Fibroblast of mammary gland (primary cell): ENCODE measurements at places on chromosomes 4 and X.

GRCh38 chr4:96175871-96176270 lies 336.0 kb downstream of the PDHA2 start:
- no peak for DNase-seq

GRCh38 chrX:155923200-155923599 lies 42.1 kb downstream of the VAMP7 start:
- no peak for DNase-seq

DNA sequence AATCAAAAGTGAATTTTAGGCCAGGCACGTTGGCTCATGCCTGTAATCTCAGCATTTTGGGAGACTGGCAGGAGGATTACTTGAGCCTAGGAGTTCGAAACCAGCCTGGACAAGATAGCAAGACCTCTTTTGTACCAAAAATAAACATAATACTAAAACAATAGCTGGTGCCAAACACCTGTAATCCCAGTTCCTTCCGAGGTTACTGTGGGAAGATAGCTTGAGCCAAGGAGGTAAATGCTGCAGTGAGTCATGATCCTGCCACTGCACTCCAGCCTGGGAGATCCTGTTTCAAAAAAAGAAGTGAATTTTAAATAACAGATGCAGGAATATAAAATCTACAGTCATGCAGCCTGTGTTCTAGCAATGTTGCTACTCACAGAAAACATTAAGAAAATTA lies 488.3 kb downstream of the PPARGC1A start:
- no peak for DNase-seq

DNA sequence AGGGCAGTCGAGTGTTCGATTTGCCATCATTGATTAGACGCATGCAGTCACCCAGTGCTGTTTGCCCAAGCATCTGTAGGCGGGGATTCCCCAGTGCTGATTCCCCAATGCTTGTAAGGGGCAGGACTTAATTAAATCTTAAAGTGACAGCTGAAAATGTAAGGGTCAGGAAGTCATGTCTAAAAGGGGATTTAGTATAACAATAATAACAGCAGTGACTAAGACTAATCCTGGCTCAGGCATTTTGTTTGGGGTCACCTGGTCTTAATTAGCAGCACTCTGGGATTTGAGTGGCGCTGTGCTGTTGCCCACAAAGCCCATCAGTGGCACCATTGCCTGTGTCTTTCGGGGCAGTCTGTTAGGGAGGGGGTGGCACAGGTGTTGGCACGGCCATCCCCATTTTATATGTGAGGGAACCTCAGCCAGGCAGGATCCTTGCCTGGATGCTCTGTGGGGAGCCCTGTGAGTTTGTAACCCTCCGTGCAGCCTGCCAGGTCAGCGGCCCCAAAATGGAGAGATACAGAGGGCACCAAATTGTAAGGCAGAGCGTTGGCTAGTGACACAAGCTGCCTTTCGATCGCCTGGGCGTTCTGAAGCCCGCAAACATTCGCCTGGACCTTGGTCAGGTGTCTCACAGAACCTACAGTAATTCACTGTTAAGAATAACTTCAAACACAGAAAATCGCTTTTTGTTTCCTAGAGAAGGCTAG lies 146.7 kb downstream of the TBL1X start:
- DNase-seq = peak; percentile 38

- no peak for DNase-seq
These were observed 18.1 kb downstream of the GUCY2F start for GRCh38 chrX:109463784-109464183.

DNA sequence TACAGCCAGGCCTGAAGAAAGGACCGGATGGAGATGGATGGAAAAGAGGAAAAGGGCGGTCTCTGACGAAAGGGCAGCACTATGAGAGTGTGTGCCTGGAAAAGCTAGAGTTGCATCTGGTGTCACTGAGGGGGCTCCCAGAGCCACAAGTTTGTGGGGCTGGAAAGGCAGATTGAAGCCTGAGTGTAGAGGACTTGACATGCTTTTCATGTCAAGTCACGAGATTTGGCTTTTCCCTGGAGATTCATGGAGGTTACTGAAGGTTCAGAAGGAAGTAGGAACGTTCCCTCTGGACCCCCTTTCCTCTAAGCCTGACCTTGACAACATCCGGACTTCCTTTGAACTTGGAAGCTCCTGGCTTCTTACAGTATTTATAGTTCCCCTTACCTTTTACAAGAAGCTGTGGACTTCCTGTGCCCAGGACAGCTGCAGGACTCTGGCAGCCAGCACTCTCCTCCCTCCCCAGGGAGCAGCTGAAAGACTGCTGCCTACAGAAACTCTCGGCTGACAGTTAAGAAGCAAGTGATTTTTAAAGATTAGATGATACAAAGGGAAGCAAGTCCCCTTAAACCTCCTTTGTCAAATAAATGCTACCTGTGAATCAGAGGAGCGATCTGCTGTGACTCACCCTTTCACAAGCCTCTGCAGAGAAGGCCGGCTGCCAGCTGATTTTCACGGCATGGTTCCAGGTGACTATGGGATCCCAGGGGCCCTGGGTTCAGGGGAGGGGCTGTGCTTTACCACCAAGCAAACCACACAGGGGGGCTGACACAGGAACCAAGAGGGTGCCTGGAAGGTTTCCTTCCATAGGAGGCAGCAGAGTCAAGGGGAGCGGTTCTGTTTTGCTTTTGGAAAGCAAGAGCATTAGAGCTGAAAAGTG lies 72.9 kb upstream of the STIM2 start:
- DNase-seq = peak; percentile 84

DNA sequence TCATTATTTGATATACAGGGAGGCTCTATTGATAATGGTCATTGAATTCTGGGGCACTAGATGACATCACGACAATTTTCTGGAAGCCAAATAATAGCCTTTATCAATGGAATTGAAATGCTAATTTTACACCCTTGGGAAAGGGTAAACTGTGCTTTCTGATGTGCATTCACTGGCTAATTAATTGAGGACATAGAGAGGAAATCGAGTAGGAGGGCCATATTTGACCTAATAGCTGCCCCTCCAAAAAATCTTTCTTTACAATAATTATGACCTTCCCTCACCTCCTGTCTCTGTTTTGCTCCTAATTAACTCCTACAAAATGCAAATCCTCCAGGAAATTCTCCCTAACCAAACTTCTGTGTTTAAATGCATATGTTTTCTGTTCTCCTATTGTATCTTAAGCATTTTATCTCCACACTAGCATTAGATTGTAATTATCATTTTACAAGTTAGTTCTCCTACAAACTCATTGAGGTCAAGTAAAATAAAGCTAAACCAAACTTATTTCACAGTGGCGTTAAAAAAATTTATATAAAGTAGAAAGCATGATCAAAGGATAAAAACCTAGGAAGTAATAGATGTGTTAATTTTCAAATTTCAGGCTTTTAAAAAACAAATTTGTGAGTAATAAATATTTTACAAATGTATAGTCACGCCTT lies 1414.0 kb upstream of the AGA start:
- DNase-seq = no peak

- DNase-seq = no peak
These were observed 349.3 kb upstream of the KLF3 start for GRCh38 chr4:38314663-38315062.

- no peak for DNase-seq
These were observed 49.7 kb downstream of the TLL1 start for GRCh38 chr4:165922747-165923146.

DNA sequence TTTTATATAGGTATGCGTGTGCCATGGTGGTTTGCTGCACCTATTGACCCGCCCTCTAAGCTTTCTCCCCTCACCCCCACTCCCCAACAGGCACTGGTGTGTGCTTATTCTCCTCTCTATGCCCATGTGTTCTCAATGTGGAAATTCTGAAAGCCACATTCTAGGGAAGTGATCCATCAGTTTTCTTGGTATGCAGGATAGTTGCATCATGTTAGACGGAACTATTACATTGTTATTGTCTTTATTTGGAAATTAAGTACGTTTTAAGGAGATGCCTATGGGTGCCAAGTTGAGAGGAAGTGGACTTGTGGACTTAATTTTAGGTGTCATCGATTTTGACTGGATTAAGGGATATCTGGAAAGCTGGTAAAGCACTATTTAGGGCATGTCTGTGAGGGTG lies 204.6 kb downstream of the RBM46 start:
- DNase-seq = peak; percentile 73

DNA sequence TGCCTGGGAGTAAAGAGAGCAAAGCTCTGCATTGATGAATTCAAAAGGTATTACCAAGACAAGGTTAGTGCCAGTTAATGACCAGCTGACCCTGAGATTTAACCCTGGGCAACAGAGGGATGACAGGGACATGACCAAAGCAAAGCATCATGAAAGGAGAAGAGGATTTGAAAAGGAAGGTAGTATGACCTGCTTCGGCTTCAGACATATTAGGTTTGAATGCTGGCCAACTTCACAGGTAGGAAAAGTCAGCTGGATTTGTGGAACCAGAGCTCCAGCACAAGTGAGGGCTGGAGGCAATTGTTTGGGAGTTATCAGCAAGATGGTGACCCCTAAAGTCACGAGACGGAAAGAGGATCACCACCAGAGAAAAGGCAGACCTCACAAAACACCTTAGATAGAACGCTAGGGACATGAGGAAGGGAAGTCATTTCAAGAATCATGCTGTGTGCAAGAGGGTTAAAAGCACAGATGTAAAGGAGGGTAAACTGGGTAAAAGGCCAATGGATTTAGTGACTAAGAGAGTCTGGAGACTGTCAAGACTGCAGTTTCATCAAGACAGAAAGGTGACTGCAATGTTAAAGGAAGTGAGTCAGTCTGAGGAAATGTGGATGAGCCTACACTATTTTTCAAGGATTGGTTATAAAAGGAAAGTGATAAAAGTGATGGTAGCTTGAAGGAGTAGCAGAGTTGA lies 45.6 kb downstream of the SH3RF1 start:
- peak; percentile 98 for DNase-seq

DNA sequence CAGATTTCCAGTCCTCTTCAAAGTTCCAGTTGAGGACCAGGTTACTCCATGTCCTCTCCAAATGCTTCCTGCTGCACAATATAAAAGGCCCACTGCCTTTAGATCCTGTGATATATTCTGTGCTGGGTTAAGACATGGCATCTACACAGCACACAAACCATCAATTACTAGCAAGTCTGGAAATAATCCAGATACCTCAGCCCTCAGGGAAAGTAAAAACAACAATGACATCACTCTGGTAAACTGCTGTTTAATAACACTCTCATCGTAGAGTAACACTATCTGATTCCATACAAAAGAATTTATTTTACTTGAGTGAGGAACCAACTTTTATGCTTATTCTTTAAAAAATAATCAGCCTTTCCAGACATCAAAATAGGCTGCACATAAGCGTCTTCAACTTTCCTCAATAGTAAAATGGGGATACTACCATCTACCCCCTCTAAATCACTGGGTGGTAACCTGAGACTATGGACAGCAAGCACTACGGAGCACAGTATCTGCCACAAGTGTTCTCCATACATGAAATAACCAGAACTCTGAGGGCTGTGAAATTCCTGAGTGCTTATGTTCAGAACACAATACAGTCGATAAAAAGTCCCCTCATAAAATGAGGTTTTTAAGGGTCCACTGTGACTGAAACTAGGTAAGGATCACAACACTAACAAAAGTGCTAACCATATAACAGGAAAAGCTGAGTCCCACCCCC lies 53.4 kb downstream of the ABCG2 start:
- DNase-seq = peak; percentile 87

DNA sequence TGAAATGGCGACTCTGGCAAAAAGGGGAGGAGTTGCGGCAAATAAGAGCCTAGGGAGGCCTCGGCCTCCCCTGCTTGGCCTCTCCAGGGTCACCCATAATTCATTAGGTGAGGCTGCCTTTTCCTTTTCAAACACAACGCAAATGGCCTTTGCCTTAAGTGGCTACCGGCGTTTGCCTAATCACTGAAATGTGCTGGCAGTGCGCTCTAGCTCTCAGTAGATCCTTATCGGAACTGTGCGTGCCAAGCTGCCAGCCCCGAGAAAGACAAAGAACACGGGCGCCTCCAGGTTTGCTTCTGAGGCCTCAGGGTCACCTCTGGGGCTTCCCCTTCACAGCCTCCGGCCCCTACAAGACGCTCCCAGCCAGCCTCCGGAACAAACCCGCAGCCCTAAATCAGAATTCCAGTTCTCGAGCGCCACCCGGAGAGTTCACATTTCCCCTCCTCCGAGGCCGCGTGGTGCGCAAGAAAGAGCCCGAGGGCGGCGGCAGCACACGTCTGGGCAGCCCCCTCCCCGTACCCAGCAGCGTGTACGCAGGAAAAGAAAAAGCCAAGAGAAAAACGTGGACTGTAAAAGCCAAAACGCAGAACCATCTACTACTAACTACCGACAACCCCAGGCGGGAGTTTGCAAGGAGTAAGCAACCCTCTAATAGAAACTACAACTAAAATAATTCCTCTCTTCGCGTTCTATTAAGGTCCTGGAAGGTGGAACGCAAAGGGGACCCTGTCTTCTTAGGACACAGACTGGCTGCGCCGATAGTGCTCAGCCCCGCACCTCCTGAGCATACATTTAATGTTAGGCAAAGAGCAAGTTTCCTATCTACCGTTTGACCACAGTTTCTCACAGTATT lies 76.5 kb upstream of the BCOR start:
- no peak for DNase-seq

- DNase-seq = peak; percentile 100
These were observed 23.2 kb upstream of the UVSSA start for GRCh38 chr4:1323635-1324442.

DNA sequence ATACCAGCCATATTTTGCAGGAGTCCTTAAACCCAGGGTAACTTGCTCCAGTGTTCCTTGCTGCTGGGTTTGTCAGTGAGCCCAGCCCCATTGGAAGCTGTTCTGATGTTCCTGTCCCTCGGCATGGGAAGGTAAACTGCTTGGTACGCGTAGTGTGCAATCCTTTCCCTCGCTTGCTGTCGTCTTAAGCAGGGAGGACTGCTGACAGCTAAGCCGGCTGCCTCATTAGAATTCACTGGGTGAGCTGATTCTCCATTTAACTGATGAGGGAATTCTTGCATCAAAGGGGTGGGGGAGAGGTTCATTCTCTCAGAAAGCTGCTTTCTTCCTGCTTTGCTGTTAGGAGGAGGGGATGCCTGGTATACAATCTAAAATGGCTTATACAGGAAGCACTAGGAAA lies 164.6 kb downstream of the MID1IP1 start:
- DNase-seq = no peak

- no peak for DNase-seq
These were observed 479.7 kb upstream of the DIAPH2 start for GRCh38 chrX:96204928-96205327.

DNA sequence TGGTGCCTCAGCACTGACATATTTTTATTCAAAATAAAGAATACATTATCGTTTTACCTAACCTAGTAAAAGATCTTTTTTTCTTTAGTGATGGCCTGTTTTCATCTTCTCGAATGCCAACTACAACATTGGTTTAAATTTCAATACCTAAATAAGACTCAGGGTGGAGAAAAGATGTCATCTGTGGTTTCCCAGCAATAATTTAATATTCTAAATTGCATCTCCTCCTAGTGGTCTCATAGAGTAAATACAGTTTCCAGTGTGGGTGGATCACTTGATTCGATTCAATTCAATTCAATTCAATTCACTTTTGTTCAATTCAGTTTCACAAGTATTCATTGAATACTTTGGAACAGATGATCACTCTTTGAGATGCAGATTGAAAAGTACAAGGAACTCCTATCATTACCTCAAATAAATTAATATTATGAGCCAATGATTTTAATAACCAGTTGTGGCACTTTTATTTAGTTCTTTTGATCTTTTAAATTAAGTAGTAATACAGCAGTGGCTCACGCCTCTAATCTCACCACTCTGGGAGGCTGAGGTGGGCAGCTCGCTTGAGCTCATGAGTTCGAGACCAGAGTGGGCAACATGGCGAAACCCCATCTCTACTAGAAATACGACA lies 427.2 kb downstream of the FAT4 start:
- peak; percentile 66 for DNase-seq

- DNase-seq = no peak
These were observed 25.5 kb downstream of the PALLD start for GRCh38 chr4:168522356-168522755.

- no peak for DNase-seq
These were observed 1.6 kb downstream of the MTNR1A start for GRCh38 chr4:186553717-186554116.

GRCh38 chr4:77852892-77853495 lies 9.6 kb upstream of the MRPL1 start:
- DNase-seq = no peak
